Activated CD4-positive, alpha-beta T cell treated with anti-CD3 and anti-CD28 coated beads for 24 hours (primary cell): ENCODE measurements at places on chromosomes 3 and 15.

- DNase-seq: no peak
Observed at GRCh38 chr3:127781411-127782001, 40.8 kb downstream of the MGLL start.

DNA sequence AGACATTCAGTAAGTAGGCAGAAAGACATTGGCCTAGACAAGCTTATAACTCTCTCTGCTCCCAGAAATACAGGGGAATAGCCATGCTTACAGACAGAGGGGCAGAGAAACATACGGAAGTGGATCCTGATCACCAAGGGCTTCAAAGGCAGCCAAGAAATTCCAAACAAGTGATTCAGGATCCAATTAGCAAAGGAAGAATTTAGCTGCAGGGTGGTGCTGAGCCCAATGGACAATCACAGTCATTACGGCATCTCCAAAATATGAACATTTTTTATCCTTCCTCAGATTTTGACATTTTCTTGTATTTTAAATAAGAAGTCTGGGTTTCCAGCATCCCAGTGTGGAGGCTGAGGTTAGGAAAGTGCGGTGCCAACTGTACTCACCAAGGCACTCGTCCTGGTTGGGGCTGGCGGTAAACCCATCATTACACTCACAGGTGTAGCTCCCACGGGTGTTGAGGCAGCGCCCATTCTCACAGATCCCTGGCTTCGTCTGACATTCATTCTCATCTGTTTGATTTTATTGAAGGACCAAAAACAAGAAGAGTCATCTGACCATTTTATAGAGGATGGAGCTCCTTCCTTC lies 96.8 kb downstream of the DUT start:
- DNase-seq: no peak

- peak; percentile 12 for DNase-seq
Observed at GRCh38 chr3:123642182-123642956, 57.5 kb upstream of the HACD2 start.

- no peak for DNase-seq
Observed at GRCh38 chr3:156548041-156548687, 6.8 kb downstream of the SSR3 start.

GRCh38 chr3:99393961-99394360 lies 244.4 kb upstream of the COL8A1 start:
- DNase-seq: no peak

DNA sequence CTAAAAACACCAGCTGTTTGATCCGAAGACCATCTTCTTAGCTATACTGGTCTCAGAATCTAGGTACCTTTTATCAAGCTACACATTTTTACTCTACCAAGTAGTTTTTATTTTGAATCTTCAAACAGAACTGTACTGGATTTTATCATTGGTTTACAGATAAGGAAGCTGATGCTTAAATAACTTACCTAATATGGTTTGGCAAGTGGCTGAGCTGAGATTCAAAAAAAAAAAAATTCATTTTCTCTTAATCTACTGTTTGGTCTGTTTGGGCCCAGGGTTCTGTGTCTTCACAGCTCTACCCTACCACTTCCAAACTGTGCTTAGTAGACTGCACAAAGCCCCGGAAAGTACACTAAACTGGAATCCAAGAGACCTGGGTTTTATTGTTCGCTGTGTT lies 35.7 kb downstream of the ZNF860 start:
- no peak for DNase-seq

- no peak for DNase-seq
Observed at GRCh38 chr3:123642957-123643330, 58.1 kb upstream of the HACD2 start.

GRCh38 chr3:190401963-190402362 lies 14.0 kb downstream of the CLDN16 start:
- no peak for DNase-seq

DNA sequence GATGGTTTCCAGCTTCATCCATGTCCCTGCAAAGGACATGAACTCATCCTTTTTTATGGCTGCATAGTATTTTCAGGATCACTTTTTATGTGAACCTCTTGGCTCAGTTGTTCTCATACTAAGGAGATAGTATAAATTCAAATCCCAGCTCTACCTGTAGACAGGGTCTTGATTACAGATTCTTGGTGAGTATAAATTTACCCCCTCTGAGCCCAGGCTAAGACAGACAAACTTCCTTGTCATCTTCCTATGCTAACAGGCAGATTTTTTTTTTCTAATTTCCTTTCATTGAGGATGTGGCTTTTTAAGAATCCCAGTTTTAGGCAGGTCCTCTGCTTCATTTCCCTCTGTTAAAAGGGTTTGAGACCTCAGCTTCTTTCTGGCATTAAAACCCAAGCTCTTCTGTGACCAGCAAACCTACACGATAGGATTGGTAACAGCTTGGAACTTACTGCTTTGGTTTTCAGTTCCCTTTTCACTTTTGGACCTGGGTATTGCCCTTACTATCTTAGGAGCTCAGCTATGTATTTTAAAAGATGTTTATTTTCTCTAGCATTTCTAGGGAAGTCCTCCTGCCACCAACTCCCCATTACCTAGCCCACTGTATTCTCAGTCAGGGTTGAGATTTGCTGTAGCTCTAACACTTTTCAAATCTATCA lies 72.5 kb downstream of the VPS8 start:
- DNase-seq: no peak

DNA sequence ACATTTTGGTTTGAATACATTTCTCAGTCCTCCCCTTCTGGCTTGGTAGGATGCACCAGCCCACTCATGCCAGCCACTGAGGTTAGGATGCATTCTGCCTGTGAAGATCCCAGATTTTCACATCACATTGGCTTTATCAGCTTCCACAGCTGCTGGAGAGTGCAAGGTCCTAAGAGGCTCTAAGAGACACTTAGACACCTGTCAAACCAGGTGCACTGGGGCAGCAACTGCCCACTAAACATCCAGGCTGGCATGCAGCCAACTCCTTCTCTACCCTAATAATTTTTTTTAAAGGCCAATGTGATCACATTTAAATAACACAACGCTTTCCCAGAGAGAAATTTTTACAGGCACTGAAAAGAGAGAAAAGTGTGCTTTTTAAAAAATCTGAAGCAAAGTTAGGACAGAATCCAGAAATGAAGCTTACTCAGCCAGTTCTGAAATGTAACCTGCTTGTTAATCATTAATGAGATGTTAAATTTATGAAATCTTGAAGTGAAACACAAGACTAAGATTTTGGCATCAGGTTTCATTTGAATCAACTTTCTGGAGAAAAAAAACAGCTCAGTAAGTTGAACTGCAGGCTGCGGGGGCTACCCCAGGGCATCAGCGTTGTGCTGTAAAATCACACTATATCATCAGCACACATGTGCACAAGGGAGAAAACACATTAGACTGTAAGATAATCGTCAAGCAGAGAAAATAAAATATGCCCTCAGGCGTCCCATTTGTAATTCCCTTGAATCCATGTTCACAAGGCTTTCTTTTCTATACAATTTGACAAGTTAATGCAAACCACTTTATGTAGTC lies 312.9 kb downstream of the ZBBX start:
- DNase-seq: no peak

DNA sequence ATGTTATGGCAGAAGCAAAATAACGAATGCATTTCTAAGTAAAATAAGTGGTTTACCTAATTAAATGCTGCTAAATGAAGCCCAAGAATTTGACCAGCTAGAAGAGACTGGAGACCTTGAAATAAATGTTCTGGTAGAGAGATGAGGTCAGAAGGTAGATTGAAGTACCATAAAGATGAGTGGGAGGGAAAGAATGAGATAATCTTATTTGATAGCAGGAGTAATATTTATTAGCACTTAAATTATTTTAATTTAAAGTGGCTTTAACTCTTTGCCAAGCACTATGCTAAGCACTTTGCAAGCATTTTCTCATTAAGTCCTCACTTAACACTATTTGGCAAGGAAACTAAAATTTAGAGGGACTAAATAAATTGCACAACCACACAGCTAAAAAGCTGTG lies 314.9 kb upstream of the CCDC54 start:
- no peak for DNase-seq

GRCh38 chr3:52523386-52524257 lies 10.0 kb downstream of the NT5DC2 start:
- DNase-seq: no peak

DNA sequence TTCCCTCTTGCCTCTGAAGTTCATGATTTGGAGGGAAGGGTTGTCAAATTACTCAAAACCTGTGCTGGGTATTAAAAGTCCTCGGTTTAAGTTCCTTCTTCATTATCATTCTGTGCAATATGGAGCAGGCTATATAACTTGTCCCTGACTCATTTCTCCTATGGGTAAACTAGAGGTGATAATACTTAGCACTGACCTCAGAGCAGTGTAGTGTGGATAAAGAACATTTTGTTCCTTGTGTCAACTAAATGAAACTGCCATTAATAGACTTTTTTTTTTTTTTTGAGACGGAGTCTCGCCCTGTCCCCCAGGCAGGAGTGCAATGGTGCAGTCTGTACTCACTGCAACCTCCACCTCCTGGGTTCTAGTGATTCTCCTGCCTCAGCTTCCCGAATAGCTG lies 2.2 kb upstream of the BBX start:
- DNase-seq: no peak

DNA sequence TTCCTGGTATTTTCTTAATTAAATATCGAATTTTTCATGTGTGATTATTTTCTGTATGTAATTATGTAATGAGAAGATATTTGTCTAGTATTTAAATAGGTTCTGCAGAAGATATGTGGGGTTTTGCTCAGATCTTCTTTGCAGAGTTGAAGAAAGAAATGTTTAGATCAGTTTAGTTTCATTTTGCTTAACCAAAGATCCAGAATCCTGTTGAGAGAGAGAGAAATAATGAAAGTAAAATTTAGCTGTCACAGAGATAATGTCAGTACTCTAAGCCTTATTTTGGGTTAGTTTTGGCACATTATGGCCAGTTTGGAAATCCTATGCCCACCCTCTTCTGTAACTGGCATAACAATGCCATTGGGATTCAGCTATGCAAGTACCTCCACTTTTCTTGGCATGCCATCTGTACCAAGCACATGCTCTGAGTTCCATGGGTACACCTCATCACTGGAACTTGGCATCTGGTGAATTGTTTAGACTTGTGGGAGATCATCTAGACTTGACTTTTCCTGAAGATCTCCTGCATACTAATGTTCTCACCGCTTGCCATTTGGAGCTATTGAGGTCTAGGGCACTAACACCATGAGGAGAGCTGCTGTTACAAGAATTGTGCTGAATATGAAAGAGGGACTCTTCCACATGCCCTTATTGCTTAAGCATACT lies 30.9 kb downstream of the PLSCR1 start:
- no peak for DNase-seq

DNA sequence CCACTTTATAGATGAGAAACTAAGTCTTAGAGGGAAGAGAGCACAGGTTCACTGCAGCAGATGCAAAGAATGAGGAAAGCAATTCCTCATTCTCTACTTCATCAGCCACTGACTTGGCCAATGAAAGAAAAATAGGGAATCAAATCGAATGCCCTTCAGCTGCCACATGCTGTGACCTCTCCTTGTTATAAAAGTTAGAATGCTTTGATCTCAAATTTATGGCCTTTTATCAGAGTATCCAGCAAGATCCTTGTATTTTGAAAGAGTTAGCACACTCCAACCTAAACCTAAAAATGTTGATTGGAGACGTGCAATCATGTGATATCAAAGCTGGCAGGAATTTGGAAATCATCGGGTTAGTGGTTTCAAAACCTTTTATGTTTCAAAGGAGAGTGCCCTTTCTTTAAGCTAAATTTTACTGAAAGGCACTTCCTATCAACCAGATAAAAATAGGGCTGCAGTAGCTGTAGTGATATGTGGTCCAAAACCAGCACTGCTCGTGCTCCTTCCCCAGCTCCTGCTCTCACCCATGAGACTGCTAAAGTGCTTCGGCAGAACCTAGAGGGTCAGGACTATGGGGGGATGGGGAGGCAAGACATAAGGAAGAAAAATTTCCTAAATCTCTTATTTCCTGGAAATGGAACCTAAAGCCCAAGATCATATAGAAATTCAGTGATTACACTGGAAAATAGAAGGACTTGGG lies 617.0 kb downstream of the PYDC2 start:
- DNase-seq: no peak

DNA sequence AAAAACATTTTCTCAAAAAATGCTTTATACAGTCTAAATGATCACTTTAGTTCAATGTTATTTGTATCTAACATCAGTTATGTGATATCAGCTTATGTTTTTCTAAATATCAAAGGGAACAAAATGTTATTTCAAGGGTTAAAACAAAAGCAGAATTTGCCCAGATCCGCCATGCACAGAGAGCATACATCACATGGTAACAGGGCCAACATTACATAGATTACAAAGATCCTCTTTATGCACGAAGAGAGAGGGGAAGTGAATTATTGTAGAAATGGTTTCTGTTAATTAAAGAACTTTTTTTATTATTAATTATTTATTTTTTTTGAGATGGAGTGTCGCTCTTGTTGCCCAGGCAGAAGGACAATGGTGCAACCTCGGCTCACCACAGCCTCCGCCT lies 100.8 kb upstream of the MME start:
- no peak for DNase-seq

- DNase-seq: no peak
Observed at GRCh38 chr3:172515130-172515918, 7.9 kb downstream of the TNFSF10 start.

- DNase-seq: no peak
Observed at GRCh38 chr3:77267589-77267988, 227.7 kb downstream of the ROBO2 start.

GRCh38 chr3:194423317-194423716 lies 24.3 kb upstream of the GP5 start:
- no peak for DNase-seq

DNA sequence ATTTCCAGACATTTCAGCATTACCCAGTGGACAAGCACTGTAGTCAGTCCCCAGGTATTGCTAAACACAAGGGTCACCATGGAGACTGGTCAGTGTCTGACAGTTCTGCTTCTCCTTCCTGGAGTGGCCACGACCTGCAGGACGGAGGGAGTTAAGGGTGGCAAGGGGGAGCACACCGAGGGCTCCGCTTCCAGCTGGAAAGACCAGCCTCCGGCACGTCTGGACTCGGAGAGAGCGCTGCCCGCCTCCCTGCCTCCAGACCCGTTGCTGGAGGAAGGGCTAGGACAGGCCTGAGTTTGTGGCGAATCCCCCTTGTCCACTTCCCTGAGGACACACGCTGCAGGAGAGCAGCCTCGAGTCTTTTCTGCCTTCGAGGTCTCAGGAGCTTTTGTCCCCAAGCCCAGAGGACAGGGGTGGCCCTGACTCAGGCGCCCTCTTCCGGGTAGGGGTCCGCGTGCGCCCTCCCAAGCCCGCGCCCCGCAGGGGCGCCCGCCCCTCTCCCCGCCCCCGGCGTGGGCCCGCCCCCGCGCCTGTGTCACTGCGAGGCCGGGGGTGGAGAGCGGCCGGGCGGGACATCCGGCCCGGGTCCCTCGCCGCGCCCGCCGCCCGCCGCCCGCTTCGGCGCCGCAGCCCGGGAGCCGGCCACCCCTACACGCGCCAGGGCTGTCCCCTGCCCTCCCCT lies at the start of gene CHST14:
TSS of gene CHST14 (plus strand) at position 562 of the 682 bp plus-strand sequence. CDS start 230 bp downstream, outside the sequence.
- DNase-seq: no peak
